COLO829 (cell line): ENCODE measurements at places on chromosomes 6 and 20.

GRCh38 chr6:14862845-14863244 is 383.0 kb upstream of the JARID2 start:
- DNase-seq, result no peak

DNA sequence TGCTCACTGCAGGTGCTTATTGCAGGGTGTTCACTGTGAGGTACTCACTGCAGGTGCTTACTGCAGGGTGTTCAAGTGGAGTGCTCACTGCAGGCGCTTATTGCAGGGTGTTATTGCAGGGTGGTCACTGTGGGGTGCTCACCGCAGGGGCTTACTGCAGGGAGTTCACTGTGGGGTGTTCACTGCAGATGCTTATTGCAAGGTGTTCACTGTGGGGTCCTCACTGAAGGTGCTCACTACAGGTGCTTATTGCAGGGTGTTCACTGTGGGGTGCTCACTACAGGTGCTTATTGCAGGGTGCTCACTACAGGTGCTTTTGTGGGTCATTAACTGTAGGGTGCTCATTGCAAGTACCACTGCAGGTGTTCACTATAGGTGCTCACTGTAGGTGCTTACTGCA is 20.2 kb downstream of the APMAP start:
- DNase-seq, result no peak

GRCh38 chr6:31401403-31401802 is 2.0 kb upstream of the MICA start:
- peak; percentile 26 for DNase-seq

DNA sequence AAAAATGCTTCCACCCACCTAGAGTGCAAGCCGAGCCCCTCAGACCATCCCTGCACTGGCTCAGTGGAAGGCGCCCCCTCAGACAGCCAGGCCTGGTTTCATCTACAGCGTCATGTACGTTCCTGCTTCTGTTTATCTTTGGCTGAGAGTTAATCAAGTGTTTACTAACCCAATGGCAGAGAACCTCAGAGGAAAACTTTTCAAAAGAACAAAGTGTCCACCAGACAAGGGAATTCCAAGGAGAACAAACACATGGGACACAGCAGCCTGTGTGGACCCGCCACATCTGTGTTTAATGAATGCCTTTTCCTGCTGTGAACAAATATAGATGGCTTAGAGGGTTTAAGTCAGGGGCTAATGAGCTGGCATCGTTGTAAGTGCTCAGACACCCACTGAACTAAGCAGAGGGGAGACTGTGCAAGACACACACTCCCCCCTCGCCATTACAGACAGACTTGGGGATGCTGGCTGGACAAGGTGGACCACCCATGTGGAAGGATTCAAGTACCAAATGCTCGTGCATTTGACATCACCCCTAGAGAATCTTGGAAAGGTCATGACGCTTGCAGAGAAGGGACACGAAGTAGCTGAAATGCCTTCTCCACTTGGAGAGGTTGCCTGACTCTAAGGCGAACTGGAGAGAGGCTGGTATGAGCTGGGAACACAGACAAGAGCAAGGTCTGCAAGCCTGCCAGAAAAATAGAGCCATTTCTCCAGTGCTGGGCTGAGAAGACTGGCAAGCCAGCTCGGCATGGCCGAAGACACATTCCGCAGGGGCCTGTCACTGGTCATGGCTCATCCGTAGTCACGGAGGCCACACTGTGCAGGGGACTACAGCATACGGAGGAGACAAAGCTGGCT is 53.5 kb upstream of the NXT1 start:
- DNase-seq, result no peak

DNA sequence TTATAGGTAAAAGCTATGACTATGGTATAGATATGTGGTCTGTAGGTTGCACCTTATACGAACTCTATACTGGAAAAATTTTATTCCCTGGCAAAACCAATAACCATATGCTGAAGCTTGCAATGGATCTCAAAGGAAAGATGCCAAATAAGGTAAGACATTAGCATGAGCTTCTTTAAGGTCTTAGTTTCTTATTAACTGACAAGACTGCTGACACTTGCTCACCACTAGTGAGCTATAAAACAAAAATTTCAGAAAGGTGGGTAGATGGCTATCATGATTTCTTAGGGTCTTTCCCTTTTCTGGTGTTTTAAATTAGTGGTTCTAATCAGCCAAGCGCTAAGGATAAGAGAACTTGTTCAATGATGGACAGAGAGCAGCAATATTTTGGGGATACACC is 21.9 kb downstream of the FAM217A start:
- no peak for DNase-seq

- no peak for DNase-seq
Measured at GRCh38 chr20:40359131-40359912, 329.7 kb downstream of the MAFB start.

DNA sequence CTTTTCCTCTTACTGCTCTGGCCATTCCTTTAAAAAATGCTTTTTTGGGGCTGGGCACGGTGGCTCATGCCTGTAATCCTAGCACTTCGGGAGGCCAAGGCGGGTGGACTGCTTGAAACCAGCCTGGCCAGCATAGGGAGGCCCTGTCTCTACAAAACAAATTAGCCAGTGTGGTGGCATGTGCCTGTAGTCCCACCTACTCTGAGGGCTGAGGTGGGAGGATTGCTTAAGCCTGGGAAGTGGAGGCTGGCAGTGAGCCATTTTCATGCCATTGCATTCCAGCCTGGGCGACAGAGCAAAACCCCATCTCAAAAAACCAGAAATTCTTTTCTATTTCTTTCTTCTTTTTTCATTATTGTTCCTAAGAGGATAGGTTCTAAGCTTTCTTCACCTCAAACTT is 36.9 kb upstream of the RNF144B start:
- no peak for DNase-seq

DNA sequence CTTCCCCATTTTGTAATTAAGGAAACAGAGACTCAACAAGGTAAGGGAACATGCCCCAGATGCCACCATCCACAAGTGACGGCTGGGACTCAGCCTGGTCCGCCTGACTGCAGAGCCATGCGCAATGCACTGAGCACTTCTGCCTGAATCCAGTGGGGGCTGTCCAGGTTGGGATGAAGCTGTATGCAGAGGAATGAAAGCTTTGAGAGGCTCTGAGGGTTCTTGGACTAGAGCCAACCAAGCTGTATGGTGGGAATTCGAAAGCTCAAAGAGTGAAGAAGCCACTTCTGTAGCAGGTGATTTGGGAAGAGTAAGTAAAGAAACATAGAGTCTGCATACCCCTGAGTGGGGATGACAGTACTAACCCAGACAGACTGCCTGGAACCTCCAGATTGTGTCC is 127.6 kb upstream of the AKAP12 start:
- no peak for DNase-seq

- no peak for DNase-seq
Measured at GRCh38 chr6:169265486-169266131, 12.0 kb upstream of the THBS2 start.

DNA sequence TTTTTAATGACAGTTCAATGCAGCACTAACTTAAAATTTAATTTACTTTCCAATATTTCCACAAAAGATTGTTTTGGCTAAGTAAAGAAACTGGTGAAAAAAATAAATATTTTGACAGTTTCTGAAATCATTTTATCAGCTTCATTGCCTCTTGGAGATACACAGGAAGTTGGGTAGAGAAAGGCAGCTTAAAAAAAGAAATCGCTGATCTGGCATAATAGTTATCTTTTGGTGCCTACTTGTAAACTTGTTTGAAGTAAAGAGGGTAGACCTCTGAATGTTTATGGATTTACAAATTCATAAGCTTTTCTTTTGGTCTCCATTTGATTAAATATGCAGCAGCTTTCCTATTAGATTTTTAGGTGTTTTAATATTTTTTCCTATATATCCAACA is 103.4 kb downstream of the RTN4IP1 start:
- DNase-seq, result no peak

GRCh38 chr6:111499269-111499793 is 16.3 kb upstream of the REV3L start:
- no peak for DNase-seq

DNA sequence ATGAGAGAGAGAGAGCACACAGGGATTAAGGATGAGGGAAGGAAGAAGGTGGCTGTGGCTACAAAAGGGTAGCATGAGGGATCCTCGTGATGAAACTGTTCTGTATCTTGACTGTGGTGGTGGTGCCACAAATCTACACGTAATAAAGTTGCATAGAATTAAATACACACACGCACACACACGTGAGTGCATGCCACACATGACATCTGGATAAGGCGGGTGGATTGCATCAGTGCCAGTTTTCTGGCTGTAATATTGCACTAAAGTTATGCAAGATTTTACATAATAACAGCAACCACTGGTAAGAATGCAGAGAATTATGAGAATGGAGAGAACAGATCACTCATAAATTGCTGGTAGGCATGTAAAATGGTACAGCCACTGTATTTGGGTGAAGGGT is 16.9 kb upstream of the STK35 start:
- no peak for DNase-seq

GRCh38 chr6:83597511-83597910 is 85.2 kb downstream of the PRSS35 start:
- no peak for DNase-seq

DNA sequence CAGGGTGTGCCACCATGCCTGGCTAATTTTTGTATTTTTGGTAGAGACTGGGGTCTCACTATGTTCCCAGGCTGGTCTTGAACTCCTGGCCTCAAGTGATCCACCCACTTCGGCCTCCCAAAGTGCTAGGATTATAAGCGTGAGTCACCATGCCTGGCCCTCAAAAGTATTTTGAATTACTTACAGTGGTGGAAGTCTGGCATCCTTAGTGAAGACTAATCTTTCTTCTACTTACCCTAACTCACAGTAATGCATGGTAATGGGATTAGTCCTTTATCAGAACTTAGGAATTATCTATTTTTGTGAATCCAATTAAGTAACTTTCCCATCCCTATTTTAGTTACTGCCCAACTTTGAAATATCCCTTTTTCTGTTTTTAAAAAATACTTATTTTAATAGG is 3.9 kb downstream of the RWDD1 start:
- no peak for DNase-seq

DNA sequence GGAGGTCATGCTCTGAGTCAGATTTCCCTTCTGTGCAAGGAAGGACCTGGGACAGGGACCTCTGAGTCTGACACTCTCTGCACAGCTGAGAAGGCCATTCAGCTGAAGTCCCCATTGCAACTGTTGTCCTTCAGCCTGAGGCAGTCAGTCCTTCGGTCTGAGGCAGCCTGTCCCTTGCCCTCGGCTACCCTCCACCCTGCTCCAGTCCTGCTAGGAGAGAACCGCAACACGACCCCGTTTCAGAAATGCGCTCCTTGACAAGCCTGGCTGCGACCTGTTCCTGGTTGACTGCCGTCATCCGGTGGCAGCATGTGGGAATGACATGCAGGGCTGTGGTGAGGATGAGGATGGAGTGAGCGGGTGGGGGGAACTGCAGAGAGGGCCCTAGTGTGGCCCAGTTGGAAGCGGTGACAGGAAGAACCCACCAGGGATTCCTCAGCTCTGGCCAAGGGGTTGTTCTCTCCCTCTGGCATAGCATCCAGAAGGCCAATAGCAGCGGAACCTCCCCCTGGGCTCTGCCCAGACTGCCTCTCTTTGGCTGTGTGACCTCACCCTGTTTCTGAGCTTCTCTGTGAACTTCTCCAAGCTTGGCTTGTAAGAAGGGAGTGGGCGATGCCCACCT is 40.3 kb upstream of the ANGPT4 start:
- DNase-seq, result peak; percentile 83

GRCh38 chr20:24402188-24402587 is 67.2 kb upstream of the SYNDIG1 start:
- no peak for DNase-seq

DNA sequence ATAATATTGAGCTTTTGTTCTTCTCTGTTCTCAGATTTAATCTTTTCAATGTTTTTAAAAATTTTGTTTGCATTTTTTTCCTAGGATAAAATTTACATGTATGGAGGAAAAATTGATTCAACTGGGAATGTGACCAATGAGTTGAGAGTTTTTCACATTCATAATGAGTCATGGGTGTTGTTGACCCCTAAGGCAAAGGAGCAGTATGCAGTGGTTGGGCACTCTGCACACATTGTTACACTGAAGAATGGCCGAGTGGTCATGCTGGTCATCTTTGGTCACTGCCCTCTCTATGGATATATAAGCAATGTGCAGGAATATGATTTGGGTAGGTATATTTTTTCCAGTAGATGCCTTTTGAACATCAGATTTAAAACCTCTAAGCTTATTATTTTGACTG is 89.8 kb downstream of the ATRN start:
- DNase-seq, result no peak

DNA sequence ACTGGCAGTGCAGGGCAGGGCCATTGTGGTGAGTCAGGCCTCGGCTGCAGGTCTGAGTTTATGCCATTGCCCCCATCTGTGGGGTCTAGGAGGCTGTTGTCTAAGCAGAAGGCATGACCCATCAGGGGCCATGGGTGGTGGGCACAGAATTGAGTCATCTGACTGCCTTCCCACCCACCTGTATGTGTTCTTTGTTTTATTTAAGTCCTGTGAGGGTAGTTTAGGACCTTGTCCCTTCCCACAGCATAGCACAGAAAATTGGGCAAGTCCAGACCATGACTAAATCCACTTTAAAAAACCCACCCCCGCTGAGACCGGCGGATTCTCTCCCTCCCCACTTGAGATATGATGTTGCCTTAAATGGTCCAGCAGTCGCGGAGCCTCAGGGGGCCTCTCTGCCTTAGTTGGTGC is 40.3 kb downstream of the ERMARD start:
- no peak for DNase-seq

- no peak for DNase-seq
Measured at GRCh38 chr6:16292432-16292831, 54.0 kb downstream of the GMPR start.

DNA sequence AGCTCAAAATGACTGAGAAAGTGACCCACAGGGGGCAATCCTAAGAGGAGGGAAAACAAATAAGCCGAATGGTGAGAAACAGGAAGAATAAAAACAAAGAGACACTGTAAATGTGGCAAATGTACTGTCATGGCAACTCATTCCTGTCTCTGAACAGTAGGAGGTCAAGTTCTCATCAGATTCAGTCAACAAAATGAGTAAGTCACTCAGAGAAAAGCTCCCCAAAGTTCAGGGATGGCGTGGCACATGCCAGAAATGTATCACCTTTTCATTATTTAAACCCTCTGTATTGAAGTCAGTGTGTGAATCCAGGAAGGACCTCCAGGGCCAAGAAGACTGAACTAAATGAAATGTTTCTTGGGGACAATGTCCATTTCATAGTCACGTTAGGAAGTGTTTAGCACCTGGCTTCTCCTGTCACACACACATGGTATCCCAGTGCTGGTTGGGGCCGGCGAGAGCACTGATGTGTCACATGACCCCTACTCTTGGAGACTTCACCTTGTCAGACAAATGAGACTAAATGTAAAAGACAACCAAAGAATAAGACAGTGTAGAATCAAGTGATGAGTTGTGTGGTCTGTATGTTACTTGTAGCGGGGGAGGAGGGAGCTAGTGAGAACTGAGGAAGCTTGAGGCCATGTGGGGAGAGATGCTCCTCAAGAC is 20.7 kb downstream of the CNR1 start:
- no peak for DNase-seq

DNA sequence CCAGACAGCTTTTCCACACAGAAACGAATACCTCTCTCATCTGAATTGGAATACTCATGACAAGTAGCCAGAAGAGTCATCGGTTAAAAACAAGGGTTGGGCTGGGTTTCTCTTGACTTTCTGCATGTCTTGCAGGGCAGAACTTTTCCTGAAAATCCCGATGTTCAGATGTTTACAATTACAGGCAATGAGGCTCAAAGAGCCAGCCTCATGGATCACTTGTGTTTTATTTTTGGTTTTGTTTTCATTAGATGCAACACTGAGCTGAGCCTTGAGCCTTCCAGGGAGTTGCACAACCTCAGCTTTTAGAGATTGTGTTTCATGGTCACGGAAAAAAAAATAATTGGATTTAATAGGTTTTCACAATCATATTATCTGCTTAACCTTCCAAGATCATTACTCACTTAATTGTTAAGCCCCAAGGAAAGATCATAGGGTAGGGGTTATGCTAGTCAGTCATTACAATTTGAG is 288.1 kb upstream of the PRDM1 start:
- DNase-seq, result no peak
